ENCODE measurements at places on chromosomes 12 and 14.
A peak's percentile ranks its signal among the peaks of the same experiment; 100 is the strongest.

- no peak for DNase-seq
These were observed 76.4 kb downstream of the BCL2L14 start for GRCh38 chr12:12147111-12147510.

- no peak for DNase-seq
These were observed 137.7 kb downstream of the MON2 start for GRCh38 chr12:62604373-62604772.

- DNase-seq = no peak
These were observed 90.3 kb downstream of the DDHD1 start for GRCh38 chr14:53062856-53063255.

- DNase-seq = no peak
These were observed 260.7 kb upstream of the NOS1 start for GRCh38 chr12:117622087-117622486.

GRCh38 chr14:23078692-23079116, 16.2 kb downstream of the ACIN1 start:
- DNase-seq = no peak

DNA sequence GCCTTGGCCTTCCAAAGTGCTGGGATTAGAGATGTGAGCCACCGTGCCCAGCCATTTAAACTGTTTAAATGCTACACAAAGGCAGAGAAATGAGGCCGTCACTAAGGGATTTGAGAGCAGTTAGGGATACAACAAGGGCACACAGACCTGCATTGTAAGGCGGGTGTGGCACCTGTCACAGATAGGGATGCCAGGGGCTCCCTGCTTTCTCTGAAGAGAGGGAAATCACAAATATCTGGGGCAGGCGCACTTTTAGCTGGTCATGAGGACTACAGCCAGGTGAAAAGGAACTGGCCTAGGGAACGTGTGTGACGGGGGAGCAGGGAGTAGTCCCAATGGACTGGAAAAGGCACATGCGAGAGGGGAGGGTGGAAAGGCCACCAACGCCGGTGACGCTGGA, 9.7 kb downstream of the SSH1 start:
- DNase-seq = no peak

GRCh38 chr14:21326972-21327371, 47.1 kb downstream of the RPGRIP1 start:
- DNase-seq = no peak

GRCh38 chr12:90936230-90937005, 18.6 kb downstream of the CCER1 start:
- no peak for DNase-seq

GRCh38 chr12:68766646-68767045, 20.7 kb downstream of the SLC35E3 start:
- DNase-seq = no peak

GRCh38 chr12:105748806-105749600, 389.8 kb downstream of the NUAK1 start:
- DNase-seq = no peak

DNA sequence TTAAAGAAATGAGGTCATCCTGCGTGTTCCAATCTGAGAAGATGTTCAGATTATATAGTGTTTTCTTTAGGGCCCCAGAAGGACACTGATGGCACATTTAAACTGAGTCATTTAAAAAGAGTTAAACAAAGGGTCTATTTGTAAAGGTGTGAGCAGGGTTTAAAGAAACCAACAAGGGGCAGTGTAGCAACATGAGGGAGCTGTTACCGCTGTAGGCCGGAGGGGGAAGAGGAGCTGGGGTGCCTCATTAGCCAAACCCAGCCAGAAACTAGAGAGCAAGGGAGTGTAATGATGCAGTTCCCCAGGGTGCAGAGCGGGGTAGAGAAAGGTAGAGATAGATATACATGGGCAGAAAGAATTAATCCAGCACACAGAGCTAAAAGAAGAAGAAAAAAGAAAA, 160.4 kb downstream of the TBX5 start:
- DNase-seq = no peak

- DNase-seq = no peak
These were observed 97.3 kb downstream of the PRICKLE1 start for GRCh38 chr12:42492267-42492666.

- DNase-seq = no peak
These were observed 350.6 kb downstream of the CACNA1C start for GRCh38 chr12:2403221-2403976.

DNA sequence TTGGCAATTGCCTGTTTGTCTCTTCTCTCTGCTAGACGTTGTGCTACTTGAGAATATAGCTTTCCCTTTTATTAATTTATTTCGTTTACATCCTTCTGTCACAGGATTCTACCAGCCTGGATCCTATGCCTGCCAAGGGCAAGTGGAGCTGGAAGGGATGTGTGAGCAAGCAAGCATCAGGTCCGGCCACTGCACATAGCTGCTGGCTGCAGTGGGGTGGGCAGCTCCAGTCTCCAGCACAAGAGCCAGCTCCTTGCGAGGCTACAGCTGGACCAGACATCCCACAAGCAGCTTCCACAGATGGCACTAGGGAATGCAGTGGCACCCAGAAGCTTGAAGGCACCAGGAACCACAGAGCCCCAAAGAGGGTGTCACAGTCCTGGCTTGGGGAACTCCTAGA, 225.0 kb downstream of the KCNC2 start:
- DNase-seq = no peak

DNA sequence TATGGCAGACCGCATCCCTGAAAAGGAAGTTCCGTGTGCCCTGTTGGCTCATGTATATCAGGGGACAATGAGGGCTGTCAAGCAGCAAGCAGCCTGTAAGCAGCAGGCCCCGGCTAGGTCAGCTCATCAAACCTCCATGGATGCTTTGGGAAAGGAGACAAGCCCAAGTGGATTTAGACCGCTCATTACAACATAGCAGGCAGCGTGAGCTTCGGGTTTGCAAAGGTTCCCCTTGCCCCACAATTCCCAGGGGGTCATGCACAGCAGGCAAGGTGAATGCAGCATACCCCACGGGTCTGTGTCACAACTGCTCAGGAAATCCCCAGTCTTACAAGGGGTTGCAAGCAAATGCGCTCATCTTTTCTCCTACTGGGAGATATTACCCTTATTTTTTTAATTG, 54.6 kb downstream of the KCNK13 start:
- no peak for DNase-seq

- DNase-seq = no peak
These were observed 32.9 kb downstream of the NIN start for GRCh38 chr14:50798048-50798421.

DNA sequence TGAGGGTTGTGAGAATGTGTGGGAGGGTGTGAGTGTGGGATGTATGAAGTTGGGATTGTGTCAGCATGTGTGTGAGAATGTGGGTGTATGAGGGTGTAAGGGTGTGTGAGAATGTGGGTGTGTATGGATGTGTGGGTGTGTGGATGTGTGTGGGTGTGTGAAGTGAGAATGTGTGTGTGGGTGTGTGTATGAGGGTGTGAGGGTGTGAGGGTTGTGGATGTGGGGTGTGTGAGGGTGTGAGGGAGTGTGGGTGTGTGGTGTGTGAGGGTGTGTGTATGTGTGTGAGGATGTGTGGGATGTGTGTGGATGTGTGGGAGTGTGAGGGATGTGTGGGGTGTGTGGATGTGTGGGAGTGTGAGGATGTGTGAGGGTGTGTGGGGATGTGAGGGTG, 37.0 kb downstream of the TMEM121 start:
- DNase-seq = no peak

- DNase-seq = peak; percentile 66
These were observed 9.8 kb upstream of the HSP90AA1 start for GRCh38 chr14:102096569-102097188.

DNA sequence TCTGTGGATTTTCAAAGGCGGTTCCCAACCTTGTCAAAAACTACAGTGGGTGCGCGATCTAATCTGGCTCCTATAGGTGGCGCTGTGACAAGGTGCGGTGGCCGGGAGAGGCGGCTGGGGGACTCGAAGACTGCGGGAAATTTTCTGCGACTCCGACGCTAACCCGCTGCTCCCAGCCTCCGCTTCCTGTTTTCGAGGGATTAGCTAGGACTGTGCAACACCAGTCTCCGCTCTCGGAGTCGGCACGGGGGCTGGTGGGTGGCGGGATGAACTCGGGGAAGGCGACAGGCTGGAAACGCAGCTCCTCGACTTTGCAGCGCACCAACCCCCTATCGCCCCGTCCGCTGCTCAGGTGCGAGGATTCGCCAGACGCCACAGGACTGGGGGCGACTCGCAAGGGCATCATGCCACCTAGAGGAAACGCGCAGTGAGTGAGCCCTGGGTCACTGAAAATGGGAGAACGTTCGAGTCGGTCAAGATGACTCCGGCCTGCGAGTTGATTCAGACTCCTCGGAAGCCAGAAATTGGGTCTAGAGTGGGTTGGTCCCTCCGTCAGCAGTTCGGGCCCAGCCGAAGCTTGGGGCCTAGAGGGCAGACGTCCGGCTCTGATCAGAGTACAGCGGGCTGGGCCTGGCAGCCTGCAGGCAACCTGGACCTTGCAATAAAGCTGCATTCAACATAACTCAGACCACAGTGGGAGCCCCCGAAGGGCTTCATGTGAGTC, 5.5 kb upstream of the PAX9 start:
- no peak for DNase-seq

DNA sequence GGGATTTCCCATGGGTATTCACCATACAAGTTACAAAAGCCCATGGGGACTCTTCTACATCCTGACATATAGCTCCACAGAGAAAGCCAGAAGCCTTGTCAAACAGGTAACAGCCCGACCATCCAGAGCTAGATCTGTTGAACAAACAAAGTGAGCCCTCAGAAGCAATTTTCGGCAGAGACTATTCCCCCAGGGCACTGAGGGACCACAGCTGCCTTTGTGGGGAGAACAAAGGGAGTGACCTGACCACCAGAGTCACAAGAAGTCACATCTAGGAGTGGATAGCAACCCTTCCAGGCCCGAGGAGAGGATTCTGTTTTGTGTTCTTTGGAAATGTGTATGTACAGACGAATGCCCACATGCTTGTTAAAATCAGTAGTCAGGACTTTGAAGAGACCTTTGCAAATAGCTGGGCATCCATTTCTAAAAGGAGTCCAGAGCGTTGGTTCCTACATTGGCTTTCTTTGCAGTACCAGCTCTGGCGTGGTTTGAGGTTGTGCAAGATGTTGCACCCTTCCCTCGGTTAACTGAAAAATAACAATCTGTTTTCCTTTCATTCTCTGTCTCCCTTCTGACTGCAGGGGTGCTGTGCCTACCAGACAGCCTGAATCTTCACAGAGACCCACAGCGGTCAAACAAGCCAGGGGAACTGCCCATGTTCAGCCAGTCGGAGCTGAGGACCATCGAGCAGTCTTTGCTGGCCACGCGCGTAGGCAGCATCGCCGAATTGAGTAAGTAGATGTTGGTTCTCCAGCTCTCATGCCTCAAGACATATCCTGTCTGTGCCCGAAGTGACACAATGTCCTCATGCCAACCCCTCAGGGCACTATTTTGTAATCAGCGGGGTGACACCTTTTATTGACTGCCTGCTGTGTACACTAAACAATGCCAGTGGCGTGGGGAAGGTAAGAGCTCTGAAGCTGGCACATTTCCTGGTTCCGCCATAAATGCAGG, 165.4 kb upstream of the PWP1 start:
- no peak for DNase-seq

GRCh38 chr14:106294324-106294723, 767.9 kb downstream of the TMEM121 start:
- no peak for DNase-seq

Data from stimulated activated CD4-positive, alpha-beta T cell treated with anti-CD3 and anti-CD28 coated beads, Interleukin-12 subunit alpha, Interleukin-12 subunit beta, amount 100 ng/mL, for 48 hours (primary cell).